NCI-H1436 (cell line): ENCODE measurements at places on chromosomes 11 and 22.

GRCh38 chr11:18594999-18595749 is 4.4 kb upstream of the MISFA start:
- DNase-seq, result no peak

- no peak for DNase-seq
These were observed 13.4 kb downstream of the CD5 start for GRCh38 chr11:61115498-61116224.

- DNase-seq, result no peak
These were observed 98.6 kb downstream of the TENM4 start for GRCh38 chr11:79342236-79342635.

- DNase-seq, result no peak
These were observed 13.4 kb downstream of the TUG1 start for GRCh38 chr22:30982512-30982911.

DNA sequence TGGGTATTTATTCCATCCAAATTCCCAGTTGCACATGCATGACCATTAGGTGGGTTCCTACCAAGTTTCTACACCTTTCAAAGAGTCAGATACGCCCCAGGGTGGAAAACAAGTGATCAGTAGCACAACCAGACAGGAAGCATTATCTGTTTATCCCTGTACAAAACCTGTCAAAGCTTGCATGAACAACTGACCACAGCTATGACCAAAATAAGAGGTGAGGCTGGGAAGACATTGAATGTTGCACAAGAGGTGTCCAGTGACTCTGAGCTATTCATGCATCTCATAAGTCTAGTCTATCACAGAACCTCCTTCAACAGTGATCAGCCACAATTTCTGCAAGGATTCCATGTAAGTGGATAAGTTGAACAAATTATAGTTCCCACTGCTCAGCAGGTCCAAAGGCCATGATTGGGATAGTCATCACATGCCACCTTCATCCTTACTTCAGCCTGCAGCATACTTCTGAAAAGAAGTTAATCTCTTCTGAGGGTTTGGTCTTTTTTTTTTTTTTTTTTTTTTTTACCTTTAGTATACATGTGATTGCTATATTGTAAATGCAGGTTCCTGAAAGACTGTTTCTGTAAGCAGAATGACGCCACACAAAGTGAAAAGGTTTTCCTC is 28.0 kb upstream of the TMEM45B start:
- DNase-seq, result no peak

DNA sequence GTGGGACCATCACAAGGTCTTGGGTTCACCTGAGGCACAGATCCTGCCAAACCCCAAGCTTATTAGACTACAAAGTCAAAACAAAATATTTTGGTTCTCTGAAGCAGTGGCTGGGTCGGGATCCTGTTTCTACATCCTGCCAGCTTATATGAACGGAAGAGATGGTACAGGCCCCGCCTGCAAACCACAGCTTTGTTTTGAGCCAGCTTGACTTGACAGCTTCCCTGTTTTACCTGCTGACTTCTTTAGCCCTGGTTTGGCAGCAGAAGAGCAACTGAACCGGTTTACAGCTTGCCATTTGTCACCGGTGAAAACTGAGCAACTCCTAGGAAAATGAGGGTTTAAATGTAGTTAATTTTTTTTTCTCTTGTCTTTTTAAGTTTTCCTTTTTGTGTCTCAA is 11.4 kb downstream of the PACS1 start:
- no peak for DNase-seq

DNA sequence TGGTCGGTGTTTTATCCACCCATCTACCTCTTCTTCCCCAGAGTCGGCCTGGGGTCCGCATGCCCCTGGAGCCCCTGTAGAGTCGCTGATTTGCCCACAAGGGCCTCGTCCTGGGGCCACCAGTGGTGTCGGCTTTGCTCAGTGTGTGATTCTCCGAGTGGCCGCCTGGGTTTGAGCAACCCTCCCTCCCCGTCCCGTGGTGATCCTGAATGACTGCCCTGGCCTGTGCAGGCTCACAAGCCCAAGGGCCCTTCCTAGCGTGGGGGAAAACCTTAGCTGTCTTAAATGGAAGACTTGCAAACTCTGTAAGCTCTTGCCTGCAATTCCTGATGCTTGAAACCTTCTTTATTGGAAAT is 128.3 kb downstream of the OSBP2 start:
- DNase-seq, result no peak

DNA sequence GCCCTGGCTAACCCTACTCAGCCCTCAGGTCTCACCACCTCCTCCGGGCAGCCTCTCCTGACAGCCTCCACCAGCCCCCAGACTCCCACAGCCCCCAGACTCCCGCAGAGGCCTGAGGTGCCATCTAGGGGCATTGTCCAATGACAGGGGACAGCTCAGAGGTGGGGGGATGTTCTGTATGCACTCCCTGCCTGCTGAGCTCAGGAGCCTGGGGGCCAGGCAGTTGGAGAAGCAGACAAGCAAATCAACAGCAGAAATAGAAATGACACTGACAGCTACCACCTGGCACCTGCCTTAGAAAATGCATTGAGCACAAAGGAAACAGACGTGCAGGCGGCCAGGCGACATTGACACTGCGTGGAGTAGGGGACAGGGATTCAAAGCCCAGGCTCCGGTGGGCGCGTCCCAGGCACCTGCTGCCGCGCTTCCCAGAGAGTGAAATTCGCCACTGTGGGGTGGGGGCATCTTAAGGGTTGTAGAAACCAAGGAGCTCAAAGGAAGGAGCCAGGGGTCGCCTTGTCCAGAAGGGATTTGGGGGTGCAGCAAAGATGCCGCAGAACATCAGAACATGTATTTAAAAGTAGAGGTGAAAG is 22.5 kb upstream of the WNT7B start:
- DNase-seq, result no peak

DNA sequence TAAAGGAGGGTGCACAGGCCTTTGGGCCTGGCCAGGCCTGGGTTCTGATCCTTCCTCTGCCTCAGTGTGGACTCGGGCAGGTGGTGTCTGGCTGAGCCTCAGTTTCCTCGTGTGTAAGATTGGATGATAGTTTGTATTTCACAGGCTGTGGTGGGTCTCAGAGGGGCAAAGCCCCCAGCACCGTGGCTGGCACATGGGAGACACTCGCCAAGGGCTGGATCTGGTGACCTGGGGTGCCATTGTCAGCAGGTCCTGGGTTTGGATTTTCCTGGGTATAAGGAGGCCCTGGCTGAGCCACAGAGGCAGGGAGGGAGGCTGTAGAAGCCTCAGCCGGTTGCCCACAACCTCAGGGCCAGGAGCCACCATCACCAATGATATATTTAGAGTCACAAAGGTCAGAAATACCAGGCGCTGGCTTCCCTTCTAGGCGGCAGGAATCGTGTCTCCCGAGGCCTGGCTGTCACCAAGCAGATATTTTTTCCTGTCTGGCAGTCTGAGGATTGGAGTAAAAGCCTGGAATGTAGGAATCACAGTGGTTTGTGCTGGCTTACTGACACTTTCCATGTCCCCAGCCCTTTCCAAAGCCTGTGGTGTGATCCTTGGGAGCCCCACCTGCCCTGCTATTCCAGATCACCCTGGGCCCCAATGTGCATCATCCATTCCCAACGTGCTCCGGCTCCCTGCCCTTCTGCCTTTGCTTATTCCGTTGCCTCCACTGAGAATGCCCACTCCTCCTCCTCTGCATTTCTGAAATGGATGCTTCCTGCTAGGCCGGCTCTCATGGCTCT is 15.6 kb downstream of the KCNC1 start:
- DNase-seq, result no peak

- no peak for DNase-seq
These were observed 384.5 kb downstream of the AASDHPPT start for GRCh38 chr11:106461839-106462545.

GRCh38 chr11:28086569-28086968 is 21.4 kb downstream of the KIF18A start:
- DNase-seq, result no peak

- DNase-seq, result peak; percentile 91
These were observed at the start of gene AMOTL1 for GRCh38 chr11:94767701-94768601. Gene AMOTL1, plus strand, starts transcription at chr11:94768356. Its CDS starts 156 bp downstream, at chr11:94768512.

DNA sequence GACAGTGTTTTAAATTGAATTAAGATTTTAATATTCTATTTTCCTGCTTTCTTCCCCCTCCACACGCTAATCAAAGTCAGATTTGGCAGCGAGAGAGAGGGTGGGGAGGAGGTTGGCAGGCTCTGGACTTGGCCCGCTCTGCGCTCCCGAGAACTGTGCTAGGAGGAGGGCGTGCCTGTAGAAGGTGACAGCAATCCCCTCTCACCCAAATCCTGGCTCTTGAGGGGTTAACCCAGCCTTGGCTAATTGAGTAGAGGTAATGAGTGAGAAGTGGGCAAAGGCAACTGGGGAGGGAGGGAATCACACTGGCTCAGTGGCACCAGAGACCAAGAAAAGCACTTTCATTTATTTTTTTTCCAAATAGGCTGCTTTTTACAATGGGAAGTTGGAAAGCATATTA is 42.2 kb downstream of the BUD13 start:
- DNase-seq, result no peak

- no peak for DNase-seq
These were observed 2.6 kb upstream of the SART1 start for GRCh38 chr11:65958774-65959420.

DNA sequence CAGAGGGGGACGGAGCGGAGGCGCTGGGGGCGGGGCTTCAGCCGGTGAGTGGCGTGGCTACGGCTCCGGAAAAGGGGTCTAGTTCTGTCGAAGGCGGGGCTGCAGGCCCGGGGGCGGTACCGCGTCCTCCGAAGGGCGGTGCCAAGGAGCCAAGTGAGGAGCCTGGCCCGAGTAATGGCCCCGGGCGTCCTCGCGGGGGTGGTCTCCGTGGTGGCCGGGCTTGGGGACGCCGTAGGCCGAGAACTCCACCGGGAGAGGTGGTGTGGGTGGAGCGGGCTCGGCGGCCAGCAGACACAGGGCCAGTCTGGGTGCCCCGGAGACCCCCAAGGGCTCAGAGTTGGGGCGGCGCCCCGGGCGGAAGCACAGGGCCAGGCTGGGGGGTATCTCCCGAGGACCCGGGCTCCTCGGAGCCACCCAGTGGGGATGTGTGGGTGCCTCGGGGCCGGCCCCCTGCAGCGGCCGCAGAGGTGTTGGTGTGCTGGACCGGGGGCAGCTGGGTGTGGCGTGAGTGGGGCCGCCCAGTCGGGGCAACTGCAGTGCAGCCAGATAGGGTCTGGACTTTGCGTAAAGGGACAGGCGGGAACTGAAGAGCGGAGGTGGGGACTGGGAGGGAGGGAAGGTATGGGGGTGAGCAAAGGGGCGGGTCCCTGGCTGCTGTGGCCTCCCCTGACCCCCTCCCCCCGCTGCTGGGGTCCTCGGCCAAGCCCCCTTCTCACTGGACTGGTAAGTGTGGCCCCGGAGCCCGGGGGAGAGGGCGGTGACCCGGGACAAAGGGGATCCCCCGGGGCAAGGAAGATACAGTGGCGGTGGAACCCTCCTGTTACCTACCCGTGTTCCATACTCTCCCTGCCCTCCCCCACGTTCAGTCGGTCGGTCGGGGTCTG is 838 bp downstream of the FKBP2 start:
- peak; percentile 97 for DNase-seq

DNA sequence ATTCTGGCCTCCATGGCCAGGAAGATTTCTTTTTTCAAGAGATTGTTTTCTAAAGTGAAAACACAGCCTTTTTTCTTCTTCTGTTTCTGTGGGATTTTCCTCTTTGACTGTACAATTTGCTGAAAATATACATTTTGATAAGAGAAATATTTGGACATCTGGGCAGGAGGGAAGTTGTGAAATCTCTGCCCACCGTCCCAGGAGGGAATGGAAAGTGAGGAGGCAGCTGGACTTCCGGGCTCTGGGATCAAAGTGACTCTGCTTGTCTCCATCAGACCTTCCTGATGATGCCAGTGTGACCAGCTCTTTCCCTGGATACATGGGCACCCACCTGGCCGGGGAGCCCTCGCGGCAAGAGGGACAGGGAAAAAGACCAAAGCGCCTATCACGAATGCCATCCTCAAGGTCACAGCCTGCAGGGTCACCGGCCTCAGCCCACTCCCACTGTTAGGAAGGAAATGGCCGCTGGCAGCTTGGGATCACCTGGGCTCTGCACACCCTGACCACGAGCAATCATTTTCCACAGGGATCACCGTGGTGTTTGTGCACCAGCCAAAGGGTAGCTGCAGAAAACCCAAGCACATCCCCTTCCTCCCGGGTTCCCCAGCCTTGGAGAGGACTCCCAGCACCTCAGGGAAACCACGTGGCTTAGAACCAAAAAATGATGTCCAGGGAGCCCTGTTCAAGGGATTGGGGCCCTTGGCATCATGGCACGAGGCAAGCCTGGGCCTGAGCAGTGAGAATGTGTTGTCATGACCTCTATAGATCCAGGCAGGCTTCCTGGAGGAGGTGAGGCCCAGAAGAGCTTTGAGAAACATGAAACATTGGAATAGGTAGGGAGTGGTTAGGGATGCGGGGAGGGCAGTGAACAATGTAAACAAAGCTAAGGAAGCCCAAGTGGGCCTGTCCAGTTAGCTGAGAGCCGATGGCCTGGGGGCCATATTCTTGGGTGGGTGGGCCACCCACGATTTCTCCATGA is 29.1 kb upstream of the CCND1 start:
- DNase-seq, result no peak

DNA sequence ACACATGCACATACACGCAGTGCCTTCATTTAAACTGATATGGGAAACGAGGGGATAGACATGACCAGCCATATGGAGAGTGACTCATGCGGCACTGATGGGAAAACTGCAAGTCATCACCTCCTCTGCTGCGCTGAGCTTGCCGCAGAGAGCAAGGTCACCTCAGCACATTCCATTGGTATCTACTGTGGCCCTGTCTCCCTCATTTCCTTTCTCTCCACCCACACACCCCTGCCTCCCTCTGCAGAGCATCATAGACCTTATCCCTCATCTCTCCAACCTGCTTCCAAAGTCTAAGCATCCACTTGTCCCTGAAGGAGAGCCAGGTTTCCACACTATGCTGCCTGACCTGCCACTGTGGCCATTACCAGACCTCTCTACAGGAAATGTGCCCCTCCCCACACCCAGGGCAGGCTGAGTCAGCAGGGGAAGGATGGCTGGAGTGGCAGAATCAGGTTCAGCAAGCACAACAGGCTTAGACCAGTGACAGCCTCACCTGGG is 116.9 kb upstream of the SNX19 start:
- DNase-seq, result no peak

GRCh38 chr11:8022876-8023275 is 35.7 kb downstream of the EIF3F start:
- DNase-seq, result no peak

DNA sequence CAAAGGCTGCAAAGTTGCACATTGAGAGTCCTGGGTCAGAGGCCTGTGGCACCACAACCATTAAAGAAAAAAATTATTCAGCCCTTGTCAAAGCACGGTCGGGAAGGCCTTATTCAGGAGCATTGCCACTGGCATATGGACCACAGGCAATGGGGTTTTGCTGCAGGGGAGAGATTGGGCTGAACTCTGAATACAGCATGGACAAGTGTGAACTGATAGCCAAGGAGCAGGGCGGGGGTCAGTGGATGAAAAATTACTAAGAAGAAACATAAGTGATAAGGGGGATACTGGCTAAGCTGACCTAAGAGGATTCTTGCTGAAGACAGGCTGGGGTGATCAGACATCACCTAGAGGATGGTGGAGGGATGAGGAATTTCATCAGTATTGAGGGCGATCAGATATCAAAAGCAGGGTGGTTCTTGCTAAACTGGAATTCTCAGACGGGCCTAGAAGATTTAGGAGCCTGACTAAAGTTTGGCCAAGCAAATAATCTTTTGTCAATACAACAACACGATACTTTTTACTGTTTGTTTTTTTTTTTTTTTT is 3.3 kb upstream of the DGCR8 start:
- no peak for DNase-seq

- DNase-seq, result no peak
These were observed 43.8 kb downstream of the CHRDL2 start for GRCh38 chr11:74687237-74688023.

GRCh38 chr11:35911013-35911412 is 32.8 kb upstream of the LDLRAD3 start:
- no peak for DNase-seq

GRCh38 chr22:48315439-48316256 is 1512.0 kb downstream of the BRD1 start:
- DNase-seq, result no peak
